Activated CD4-positive, alpha-beta T cell treated with anti-CD3 and anti-CD28 coated beads, Interleukin-2, amount 10 ng/mL, durations not matched to agents 7 days and 5 days (primary cell): ENCODE measurements at places on chromosomes 12 and 14. TPM values are rescaled to one million over a fixed set of nuclear protein-coding genes. Genes with fewer than 3 reads are reported as not detected.

- DNase-seq = no peak
- H3K4me3 ChIP-seq = no peak overlapping the region
- H3K27me3 ChIP-seq = peaks cover 4% of the 10 kb centered on the region
- H3K27ac ChIP-seq = no peak overlapping the region
These were observed 126.1 kb downstream of the MYRFL start for GRCh38 chr12:69951108-69951507.

- H3K27me3 ChIP-seq = no peaks in the 10 kb centered on the region
- peaks cover 8% of the 10 kb centered on the region for H3K4me1 ChIP-seq
- H3K4me3 ChIP-seq = no peak overlapping the region
- no peak for DNase-seq
- H3K36me3 ChIP-seq = no peaks in the 10 kb centered on the region
These were observed 115.4 kb downstream of the GLT1D1 start for GRCh38 chr12:128968668-128969067.

The NANOG gene
- total RNA-seq = not detected

The CACNA2D4 gene
- 16.4 TPM for total RNA-seq

GRCh38 chr12:65803251-65803650, 21.0 kb upstream of the HMGA2 start:
- H3K4me3 ChIP-seq = no peak overlapping the region
- no peaks in the 10 kb centered on the region for H3K4me1 ChIP-seq
- H3K36me3 ChIP-seq = no peaks in the 10 kb centered on the region

The DBX2 gene
- total RNA-seq = not detected

The BHLHE41 gene
- total RNA-seq = not detected

The SERPINA12 gene
- not detected for total RNA-seq

The MRPL52 gene
- 112 TPM for total RNA-seq

DNA sequence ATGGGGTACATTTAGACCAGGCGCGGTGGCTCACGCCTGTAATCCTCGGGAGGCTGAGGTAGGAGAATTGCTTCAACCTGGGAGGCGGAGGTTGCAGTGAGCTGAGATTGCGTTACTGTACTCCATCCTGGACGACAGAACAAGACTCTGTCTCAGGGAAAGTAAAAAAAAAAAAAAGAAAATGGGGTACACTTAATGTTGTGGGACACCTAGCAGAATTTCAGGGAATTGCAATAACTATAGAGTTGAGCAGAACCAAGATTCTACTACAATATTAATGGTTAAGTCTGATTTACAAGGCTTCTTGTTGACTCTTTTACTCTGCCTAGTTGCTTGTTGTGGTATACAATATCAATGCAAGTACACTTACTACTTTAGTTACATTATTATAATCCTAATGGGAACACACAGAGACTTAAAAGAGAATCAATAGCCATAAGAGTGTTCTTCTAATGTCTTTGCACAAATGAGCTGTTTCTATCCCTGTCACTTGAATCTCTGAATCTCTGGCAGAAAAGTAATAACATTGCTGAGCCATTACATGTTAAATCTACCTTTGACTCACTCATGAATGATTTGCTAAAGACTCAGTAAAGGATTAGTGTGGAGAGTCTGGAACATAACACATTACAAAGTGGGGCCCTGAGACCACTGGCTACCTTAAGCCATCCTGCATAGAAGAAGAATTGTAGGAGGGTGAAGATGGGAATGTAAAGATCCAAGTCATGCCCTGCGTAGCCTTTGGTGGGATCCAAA, 22.7 kb downstream of the BEST3 start:
- H3K27me3 ChIP-seq = peaks cover 3% of the 10 kb centered on the region
- H3K4me3 ChIP-seq = no peak overlapping the region
- H3K4me1 ChIP-seq = no peaks in the 10 kb centered on the region
- no peak overlapping the region for H3K27ac ChIP-seq
- DNase-seq = no peak
- no peaks in the 10 kb centered on the region for H3K36me3 ChIP-seq
